C1 segment of cervical spinal cord (tissue), 14 donors: ENCODE measurements at places on chromosomes 3 and 15.

DNA sequence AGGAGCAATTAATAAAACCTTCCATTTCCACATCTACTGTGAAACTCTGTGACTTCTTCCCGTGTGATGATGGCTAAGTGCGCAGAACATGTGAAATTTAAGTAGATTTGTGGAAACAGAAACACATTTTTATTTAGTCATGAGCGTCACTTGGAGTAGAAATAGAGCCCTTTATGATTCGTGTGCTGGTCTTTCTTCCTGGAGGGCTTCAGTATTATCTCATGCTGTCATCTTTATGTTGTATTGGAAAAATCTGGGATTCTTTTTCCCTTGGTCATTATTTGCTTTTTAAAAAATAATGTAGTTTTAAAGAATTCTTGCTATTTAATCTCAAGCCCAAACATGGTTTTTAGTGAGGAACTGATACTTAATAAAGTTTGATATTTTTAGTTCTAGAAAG is 284.0 kb upstream of the CTDSPL start:
- DNase-seq: no peak

- DNase-seq: no peak
Measured at GRCh38 chr3:71548705-71549384, 34.7 kb downstream of the FOXP1 start.

GRCh38 chr3:46334741-46335478 is 19.0 kb upstream of the CCR2 start:
- no peak for DNase-seq

DNA sequence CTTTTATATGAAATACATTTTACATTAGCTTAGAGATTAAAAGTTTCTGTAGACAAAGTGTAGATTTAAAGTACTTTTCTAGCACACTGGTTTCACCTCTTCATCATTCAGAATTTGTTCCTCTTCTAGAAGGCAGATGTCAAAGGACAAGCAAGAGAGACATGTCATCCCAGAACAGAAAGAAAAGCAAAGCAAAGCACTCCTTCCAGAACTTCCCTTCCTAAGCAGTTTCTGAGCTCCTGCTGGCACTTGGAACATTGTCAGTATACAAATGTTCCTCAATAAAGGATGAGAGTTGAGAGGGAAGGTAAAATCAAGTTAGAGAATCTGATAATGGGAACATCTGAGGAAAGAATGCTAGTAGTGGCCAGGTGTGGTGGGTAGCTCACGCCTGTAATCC is 26.2 kb downstream of the TMOD3 start:
- no peak for DNase-seq

DNA sequence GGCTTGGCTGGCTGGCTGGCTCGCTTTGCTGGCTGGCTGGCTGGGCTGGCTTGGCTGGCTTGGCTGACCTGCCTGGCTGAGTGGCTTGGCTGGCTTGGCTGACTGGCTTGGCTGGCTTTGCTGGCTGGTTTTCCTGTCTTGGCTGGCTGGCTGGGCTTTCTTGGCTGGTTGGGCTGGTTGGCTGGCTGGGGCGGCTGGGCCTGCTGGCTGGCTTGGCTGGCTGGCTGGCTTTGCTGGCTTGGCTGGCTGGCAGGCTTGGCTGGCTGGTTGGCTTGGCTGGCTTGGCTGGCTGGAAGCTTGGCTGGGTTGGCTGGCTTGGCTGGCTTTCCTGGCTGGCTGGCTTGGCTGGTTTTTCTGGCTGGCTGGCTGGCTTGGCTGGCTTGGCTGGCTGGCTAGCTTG is 435.6 kb downstream of the GOLGA6L6 start:
- DNase-seq: no peak
